Activated CD4-positive, alpha-beta memory T cell treated with anti-CD3 and anti-CD28 coated beads, Interleukin-2, amount 10 ng/mL, durations not matched to agents 7 days and 5 days (primary cell): ENCODE measurements at places on chromosomes 5 and 9.

DNA sequence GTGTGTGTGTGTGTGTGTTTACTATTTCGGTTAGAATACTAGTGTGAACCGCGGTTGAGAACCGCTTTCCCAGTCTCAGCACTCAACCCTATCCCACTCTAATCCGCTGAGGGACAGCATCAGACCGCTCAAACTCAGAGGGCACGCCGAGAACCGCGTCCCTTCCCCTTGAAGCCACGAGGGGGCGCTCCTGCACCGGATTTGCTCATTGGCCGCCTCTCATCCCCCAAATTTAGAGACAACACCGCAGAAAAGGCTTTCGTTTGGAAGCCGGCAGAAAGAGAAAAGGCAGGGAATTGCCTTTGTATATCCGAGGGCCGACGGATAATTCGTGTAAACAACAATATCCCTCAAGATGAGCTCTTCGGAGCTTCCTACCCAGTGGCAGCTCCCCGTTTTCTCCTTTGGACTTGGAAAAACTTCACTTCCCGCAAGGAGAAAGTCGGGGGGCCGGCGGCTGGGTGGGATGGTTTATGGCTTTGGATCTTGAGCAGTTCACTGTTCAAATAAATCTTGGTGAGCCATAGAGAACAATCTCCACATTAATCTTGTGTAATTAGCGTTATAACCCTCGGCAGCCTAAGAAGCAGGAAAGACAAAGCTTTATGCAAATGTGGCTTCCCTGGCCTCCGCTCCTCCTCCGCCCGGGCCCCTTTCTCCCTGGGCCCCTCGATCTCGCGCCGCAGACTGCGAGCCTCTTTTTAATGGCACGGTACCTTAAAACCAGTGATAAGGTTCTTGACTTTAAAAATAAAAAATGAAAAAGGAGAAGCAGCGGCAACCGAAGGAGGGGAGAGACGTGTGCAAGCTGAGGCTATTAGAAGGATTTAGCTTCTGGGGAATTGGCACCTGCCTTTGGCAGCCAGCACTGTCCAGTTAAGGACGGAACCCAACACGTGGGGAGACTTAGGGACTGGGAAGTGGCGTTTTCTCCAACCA is 296.8 kb downstream of the PARP8 start:
- peak; percentile 73 for DNase-seq
- peak overlapping the region; percentile 60 for H3K4me3 ChIP-seq
- peaks cover 2% of the 10 kb centered on the region for H3K36me3 ChIP-seq
- peaks cover 51% of the 10 kb centered on the region for H3K27me3 ChIP-seq

DNA sequence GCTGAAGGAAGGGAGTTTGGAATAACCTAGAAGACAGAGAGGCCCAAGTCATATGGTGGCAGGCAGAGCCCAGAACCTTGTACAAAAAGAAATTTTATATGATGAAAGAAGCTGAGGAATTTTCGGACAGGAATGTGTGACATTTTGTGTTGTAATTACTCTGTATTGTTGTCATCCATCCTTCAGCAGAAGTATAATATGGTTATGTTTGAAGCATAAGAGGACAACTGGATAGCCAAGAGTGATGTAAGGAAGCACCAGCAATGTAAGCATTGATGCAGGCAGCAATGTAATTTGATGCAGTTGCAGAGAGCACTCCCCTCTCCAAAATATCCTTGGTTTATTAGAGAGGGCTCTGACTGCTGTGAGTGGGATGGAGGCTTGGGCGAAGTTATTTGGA is 19.1 kb upstream of the SNX2 start:
- no peak overlapping the region for H3K4me3 ChIP-seq
- H3K27me3 ChIP-seq: peaks cover 12% of the 10 kb centered on the region
- no peak for DNase-seq
- no peaks in the 10 kb centered on the region for H3K36me3 ChIP-seq

GRCh38 chr5:133121080-133121479 is 69.3 kb downstream of the HSPA4 start:
- peak; percentile 1 for DNase-seq
- no peak overlapping the region for H3K4me3 ChIP-seq
- H3K27ac ChIP-seq: no peak overlapping the region
- no peaks in the 10 kb centered on the region for H3K27me3 ChIP-seq

DNA sequence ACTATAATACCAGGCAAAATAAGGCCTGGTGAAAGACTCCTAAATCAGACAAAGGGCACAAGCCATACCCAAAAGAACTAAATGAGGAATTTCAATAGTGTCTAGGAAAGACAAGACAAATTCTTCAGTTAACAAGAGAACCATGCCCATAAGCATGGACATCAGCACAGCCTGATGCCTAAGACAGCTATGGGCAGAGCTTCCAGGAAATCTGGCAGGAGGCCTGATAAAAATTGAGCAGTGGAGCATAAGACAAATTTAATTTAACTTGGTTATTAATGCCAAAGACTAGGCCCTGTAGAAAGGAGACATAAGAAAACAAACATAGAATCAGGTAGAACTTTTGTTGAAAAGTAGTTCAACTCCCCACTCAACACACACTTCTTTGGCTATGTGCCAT is 17.3 kb downstream of the KLHL3 start:
- H3K27ac ChIP-seq: no peak overlapping the region
- no peaks in the 10 kb centered on the region for H3K27me3 ChIP-seq
- H3K4me1 ChIP-seq: no peaks in the 10 kb centered on the region
- H3K36me3 ChIP-seq: no peaks in the 10 kb centered on the region

- no peak for DNase-seq
- no peaks in the 10 kb centered on the region for H3K36me3 ChIP-seq
- H3K4me3 ChIP-seq: no peak overlapping the region
- peaks cover 19% of the 10 kb centered on the region for H3K4me1 ChIP-seq
- H3K27me3 ChIP-seq: peaks cover 94% of the 10 kb centered on the region
- H3K27ac ChIP-seq: no peak overlapping the region
Observed at GRCh38 chr5:138657360-138657759, 82.2 kb upstream of the HSPA9 start.
